ENCODE measurements at places on chromosomes 2 and 18.

DNA sequence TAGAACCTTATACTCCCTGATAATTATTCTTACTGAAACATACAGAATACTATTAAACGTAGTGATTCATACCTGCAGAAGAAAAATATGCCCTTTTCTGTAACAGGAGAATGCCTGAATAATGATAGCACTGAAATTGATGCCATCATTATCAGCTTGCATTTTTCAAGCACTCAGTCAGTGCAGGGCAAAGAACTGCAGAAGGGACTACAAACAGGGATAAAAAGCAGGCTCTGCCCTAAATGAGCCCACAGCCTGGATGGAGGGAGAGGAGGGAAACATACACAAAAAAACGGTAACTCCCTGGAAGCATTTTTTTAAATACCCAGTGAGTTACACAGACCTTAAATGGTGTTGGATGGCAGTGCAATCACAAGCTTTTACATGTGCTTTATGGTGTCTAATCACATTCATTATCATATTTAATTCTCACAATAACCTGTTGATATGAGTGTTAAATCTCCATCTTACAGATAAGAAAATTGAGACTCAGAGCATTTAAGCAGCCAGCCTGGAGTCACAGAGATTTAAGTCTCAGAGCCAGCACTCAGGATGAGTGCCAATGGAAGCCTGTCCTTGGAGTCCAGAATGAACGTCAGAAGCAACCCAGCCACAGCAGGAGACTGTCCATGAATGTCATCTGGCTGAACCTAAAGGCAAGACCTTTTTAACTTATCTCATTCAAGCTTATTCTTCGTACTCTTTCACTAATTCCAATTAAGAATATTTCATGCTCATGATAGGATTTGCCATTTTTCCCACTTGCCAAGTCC, 139.3 kb upstream of the CTNNA2 start:
- DNase-seq, result no peak

DNA sequence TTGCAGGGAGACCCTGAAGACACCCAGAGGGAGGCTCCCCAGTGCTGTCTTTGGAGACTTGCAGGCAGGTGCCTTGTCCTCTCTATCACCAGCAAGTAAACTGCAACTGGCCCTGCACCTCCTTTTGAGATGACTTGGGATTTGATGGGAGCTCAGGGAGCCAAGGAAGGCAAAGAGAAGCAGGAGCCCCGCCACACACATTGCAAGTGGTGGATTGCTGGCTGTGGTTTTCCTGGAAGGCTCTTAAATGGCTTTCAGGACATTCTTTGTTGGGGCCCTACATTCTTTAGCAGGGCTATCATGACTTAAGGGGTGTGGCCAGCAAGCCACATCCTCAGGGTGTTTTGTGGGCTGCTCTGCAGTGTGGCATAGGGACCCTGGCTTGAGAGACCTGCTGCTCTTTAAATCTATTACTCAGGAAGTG, 39.9 kb upstream of the CDC42EP3 start:
- no peak for DNase-seq

DNA sequence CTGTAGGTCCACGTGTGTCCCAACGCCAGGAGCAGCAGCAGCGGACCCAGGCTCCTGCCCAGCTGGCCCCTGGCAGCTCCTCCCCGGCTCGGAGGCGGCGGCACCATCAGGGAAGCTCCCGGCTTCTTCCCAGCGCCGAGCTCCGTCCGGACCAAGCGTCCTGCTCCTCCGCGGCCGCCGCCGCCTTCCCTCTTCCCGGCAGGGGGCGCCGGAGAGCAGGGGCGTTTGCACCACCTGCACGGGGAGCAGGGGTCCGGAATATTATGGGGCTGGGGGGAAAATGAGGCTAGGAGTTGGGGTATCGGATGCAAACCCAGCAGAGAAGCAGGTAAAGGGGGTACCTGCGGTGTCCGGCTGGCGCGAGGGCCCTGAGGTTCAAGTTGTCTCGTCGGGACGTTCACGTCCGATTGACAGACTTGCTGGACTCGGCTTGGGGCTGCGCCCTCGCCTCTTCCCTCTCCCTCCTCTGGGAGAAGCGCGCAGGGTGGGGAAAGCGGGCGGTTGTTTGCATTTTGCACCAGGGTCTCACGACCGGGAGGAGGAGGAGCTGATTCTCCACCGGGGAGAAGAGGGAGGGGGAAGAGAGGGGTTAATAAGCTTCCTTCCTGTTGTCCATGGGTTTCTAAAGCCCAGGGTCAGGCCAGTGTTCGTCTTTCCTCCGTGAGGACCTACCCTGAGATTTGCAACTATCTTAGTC, at the start of gene CCBE1:
Gene CCBE1, minus strand, starts transcription at position 188 of the 697 bp plus-strand sequence.
- DNase-seq, result no peak

- no peak for DNase-seq
Measured at GRCh38 chr18:74530584-74530862, 3.8 kb upstream of the CNDP1 start.

- no peak for DNase-seq
Measured at GRCh38 chr18:9950289-9951016, 36.6 kb downstream of the VAPA start.

DNA sequence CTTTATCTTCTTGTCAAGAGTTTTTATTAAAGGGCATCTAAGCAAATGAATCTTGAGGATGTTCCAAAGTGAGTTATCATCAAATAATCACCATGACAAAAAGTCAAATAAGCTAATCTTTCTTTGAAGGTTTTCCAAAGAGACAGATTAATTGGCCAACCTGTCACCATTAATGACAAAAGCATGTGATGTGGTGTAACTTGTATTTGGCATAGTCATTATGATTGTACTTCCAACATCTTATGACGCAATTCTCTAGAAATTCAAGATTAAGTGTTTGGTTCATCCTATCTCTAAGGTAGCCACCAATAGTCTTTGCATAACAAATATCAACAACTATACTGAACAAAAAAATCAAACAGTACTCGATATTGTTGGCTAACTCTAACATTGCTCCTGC, 28.6 kb downstream of the RBMS1 start:
- no peak for DNase-seq

- no peak for DNase-seq
Measured at GRCh38 chr2:70630761-70631160, 77.1 kb upstream of the TGFA start.

DNA sequence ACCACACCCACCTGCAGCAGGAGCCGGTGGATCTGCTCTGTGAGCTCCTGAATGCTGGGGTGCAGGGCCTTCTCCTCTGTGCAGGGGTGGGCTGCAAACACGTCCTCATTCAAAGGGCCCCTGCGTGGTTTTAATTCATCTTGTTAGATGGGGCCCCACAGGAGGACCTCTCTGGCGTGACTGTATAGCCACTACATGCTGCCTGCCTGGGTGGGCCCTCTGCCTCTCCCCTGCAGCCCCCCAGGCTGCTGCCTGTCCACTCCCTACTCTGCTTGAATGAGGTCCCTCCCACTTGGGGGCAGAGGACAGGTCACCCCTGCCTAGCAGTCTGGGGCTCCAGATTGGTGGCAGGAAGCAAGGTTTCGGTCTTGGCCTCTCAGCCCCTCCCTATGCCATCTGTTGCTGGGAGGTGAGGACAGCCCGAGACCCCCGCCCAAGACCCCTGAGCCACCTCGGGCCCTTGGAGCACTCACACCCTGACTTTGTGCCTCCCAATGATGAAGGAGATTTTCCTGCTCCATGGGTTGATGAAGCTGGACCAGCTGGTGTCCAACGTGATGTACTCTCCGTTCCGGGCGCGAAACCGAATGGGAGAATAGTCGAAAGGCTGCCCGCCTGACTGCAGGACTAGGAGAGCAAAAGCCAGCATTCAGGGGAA, 22.0 kb upstream of the HES6 start:
- no peak for DNase-seq

GRCh38 chr2:121625953-121626352, 23.3 kb downstream of the CLASP1 start:
- no peak for DNase-seq

DNA sequence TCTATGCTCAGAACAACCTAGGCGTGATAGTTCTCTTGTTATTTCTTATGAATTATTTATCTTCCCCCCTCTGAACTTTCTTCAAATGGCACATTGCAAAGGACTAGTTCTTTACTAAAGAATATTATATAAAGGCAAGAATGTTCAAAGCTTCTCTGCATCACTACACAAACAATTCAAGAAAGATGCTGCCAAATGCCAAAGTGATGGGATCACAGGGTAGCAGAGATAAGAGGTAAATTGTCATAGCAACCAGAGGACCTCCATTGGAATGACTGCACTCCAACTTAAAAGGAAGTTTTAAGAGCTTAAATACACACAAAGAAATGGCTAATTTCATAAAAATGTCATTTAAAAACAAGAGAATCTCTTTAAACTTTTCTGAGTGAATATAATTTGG, 72.8 kb downstream of the AQP4 start:
- DNase-seq, result no peak

DNA sequence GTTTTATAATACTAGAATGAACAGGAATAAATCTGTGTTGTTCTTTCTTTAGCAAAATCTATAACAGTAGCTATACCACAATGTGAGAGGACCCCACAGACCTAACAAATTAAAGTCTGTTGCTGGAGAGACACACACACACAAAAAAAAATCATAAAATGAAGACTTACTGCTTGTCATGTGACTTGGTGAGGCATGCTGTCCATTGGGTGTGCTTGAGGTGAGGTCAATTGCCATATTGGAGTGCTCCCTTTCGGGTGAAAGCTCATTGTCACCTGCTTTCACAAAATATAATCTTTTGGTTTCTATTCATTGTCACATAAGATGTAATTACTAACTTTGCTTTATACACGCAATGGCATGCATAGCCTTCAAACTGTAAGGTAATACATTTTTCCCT, 3.9 kb downstream of the IKZF2 start:
- no peak for DNase-seq

- no peak for DNase-seq
Measured at GRCh38 chr2:30702694-30703093, 104.6 kb downstream of the CAPN13 start.

GRCh38 chr18:37321582-37322491, 243.8 kb downstream of the CELF4 start:
- DNase-seq, result no peak

- no peak for DNase-seq
Measured at GRCh38 chr2:179417436-179417949, 152.9 kb upstream of the SESTD1 start.

GRCh38 chr2:168928113-168928831, 27.2 kb downstream of the G6PC2 start:
- no peak for DNase-seq

- no peak for DNase-seq
Measured at GRCh38 chr18:29383311-29384273, 1206.7 kb upstream of the CDH2 start.

- DNase-seq, result no peak
Measured at GRCh38 chr2:238425505-238425978, 1.2 kb upstream of the ASB1 start.

- no peak for DNase-seq
Measured at GRCh38 chr2:25453199-25453905, 111.6 kb upstream of the DNMT3A start.

GRCh38 chr2:226184940-226185615, 614.5 kb downstream of the IRS1 start:
- no peak for DNase-seq

Measured in stimulated activated CD4-positive, alpha-beta T cell treated with anti-CD3 and anti-CD28 coated beads, TNF-alpha, amount 100 ng/mL, for 4 hours (primary cell).